ENCODE measurements at places on chromosomes 12 and 14.

DNA sequence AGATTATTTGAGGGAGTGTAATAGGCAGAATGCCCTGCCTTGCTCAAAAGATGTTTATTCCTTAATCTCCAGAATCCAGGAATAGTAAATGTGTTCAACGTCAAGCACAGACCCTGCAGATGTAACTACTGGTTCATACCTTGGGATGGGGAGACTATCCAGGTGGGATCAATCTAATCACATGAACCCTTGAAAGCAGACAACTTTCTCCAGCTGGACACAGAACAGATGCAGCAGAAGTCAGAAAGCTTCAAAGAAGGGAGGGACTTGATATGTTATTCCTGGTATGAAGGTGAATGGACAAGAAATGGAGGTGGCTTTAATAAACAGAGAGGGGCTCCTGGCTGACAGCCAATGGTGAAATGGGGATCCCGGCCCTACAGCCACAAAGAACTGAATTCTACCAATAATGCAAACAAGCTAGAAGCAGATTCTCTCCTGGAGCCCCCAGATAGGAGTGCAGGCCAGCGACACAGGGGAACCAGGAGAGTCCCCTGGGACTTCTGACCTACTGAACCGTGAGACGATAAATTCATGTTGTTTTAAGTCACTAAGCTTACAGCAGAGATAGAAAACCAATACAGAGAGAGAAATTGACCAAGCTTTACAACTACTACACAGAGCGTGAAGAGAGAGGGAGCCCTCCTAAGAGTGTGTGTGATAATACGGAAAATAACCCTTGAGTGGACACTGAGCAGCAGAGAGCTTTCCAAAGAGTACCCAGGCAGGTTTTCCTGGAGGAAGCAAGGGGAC, 133.5 kb upstream of the TMEM132C start:
- peak; percentile 63 for DNase-seq

DNA sequence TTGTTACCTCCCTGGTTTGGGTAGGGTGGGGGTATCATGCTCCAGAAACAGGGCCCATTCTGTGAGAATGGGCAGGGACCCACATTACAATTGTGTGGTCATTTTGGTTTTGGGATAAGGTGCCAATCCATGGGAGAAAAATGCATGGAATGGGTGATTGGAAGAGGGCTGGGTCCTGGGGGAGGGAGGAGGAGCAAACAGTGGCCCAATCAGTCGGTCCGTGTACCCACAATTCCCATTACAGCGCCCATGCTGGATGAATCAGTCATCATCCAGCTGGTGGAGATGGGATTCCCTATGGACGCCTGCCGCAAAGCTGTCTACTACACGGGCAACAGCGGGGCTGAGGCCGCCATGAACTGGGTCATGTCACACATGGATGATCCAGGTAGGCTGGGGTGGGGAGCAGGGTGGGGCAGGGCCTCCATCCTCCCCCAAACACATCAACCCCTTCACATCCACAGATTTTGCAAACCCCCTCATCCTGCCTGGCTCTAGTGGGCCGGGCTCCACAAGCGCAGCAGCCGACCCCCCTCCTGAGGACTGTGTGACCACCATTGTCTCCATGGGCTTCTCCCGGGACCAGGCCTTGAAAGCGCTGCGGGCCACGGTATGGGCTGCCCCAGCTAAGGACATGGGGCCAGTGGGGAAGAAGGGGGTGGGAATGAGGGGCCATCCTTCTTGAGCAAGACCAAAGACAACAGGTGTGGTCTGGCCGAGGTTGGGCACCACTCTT, 3.6 kb upstream of the TPI1 start:
- no peak for DNase-seq

DNA sequence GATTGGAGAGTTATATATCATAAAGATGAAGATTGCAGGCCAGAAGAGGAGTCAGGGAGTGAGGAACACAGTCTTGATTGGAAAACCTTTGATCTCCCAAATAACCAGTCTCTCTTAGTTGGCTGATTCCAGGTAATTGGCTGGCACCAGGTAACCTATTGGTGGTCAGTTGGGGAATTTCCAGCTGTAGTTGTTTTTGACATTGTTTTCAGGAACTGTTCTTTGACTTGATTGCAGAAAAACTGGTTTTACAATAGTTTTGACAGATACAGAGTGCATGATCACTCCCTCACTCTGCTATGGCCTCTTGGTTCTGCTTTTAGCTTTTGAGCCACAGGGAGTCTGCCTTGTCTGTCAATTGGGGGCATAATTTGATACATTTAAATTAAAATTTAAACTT, 71.6 kb downstream of the ZNF641 start:
- no peak for DNase-seq

GRCh38 chr12:107845980-107846659, 71.6 kb downstream of the ASCL4 start:
- no peak for DNase-seq

GRCh38 chr14:78598046-78598920, 428.1 kb downstream of the NRXN3 start:
- peak; percentile 74 for DNase-seq

DNA sequence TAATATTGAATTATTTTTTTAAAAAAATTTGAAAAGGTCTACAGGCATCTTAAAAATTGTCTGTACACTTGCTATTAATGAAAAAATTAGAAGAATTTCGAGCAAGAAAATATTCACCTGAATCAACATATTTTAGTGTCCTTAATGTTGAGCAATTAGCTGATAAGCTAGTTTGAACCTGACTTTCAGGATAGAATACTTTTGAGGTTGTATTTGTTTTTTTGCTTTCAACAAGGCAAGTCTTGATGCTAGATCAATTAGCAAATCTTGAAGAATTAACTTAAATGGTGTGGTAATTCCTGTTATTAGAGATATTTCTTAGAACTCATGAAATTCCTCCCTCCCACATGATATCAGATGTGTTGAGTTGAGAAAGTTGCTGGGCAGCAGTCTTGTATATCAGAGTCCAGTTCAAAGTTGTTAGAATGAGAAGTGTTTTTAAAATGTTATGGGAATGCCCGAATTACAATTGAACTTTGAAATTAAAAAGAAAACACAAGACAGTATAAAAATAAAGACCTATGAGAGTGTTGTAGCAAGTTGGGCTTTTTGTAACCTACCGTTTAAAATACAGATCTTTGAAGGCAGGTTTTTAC, 119.2 kb downstream of the TRMT5 start:
- no peak for DNase-seq

GRCh38 chr12:80792861-80793260, 76.1 kb downstream of the MYF5 start:
- no peak for DNase-seq

GRCh38 chr14:54906075-54906474, 3.4 kb upstream of the GCH1 start:
- DNase-seq = no peak

DNA sequence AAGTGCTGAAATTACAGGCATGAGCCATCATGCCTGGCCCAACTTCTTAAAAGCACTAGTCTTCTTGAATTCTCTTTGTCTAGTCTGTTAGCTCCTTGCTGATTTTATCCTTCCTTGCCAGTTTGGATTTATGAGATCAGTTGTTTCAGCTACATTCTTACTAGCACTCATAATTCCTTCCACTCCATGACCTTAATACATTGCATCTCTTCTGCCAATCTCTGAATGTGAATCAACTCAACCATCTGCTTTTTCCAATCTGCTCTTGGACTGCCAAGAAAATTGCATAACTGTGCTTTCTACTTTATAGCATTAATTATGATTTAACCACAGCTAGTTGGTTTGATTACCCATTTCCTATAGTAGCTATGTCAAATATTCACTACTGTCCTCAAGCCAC, 14.9 kb upstream of the HEATR5A start:
- DNase-seq = no peak

- peak; percentile 38 for DNase-seq
Observed at GRCh38 chr14:50599700-50600444, 39.9 kb downstream of the ATL1 start.

GRCh38 chr12:72493407-72493806, 221.2 kb downstream of the TRHDE start:
- no peak for DNase-seq

DNA sequence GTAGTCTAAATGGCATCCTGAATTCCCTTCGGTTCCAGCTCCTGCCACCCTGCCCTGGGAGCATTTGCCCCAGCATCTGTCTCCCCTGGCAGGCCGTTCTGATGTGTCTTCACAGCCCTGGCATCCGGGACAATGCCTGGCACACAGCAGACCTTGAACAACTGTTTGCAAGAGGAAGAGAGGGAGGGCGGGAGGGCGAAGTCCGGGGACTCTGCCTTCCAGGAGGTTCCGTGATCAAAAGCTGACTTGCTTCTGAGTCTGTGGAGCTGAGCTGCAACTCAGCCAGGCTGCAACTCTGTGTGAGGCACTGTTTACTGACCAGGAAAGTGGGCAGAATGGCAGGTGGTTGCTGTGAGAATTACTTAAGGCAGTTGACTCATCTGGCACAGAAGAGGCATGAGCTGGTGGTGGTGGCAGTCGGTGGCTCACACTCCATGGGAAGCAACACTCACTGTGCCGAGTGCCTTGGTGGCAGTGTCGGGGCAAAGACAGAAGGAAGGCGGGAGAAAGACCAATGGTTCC, 61.1 kb upstream of the DLK1 start:
- no peak for DNase-seq

- no peak for DNase-seq
Observed at GRCh38 chr12:64270411-64270810, 48.3 kb upstream of the KICS2 start.

GRCh38 chr12:3044141-3044630, 33.0 kb upstream of the TSPAN9 start:
- no peak for DNase-seq

DNA sequence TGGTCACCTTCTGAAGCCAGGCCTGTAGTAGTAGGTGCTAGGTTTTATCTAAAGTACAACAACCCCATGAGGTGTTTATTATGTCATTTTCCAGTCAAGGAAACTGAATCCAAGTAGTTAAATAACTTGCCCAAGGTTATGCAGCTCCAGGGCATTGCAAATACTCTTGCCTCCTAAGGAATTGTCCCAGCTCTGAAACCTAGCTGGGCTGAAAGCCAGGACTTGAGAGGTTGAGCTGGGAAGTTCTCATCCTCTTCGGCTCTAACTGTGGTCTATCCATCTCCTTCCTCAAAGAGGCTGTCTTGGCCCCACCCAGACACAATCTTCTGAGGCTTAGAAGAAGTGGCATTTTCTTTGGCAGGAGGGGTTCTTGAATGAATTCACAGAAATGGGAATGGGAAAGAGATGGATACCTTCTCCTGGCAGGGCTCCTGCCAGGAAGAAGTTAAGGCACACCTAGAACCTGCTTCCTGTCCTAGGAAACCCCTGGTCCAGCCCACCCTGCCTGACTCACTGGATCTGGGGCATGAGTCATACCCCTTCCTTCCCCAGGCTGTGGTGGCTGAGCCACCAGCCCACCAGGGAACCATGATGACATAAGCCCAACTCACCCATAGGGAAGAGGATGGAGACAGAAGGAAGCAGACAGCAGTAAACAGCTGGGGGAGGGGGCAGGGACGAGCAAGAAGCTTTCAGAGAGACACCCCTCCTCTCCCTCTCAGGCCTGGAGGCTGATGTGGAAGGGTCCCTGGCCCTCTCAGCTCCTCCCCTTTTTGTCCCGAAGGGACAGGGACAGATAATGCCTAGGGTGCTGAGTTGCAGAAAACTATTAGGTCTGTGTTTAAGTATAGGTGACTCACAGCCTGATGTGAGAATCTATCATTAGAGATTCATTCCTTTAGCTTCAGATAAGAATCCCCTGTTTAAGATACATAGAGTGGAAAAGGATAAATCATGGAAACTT, 2.1 kb upstream of the PLEK2 start:
- DNase-seq = no peak

DNA sequence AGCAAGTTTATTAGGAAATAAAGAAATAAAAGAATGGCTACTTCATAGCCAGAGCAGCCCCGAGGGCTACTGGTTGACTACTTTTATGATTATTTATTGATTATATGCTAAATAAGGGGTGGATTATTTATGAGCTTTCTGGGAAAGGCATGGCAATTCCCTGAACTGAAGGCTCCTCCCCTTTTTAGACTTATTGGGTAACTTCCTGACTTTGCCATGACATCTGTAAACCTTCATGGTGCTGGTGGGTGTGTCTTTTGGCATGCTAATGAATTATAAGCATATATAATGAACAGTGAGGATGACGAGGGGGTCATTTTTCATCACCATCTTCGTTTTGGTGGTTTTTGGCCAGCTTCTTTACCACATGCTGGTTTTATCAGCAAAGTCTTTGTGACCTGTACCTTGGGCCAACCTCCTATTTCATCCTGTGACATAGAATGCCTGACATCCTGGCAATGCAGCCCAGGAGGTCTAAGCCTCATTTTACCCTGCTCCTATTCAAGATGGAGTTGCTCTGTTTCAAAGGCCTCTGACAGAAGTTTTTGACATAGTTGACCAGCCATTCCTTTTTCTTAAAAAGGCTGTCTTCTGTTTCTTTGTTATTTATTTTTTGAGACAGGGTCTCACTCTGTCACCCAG, 11.1 kb upstream of the PTGES3 start:
- no peak for DNase-seq

- DNase-seq = no peak
Observed at GRCh38 chr14:74400919-74401503, 25.0 kb downstream of the SYNDIG1L start.

DNA sequence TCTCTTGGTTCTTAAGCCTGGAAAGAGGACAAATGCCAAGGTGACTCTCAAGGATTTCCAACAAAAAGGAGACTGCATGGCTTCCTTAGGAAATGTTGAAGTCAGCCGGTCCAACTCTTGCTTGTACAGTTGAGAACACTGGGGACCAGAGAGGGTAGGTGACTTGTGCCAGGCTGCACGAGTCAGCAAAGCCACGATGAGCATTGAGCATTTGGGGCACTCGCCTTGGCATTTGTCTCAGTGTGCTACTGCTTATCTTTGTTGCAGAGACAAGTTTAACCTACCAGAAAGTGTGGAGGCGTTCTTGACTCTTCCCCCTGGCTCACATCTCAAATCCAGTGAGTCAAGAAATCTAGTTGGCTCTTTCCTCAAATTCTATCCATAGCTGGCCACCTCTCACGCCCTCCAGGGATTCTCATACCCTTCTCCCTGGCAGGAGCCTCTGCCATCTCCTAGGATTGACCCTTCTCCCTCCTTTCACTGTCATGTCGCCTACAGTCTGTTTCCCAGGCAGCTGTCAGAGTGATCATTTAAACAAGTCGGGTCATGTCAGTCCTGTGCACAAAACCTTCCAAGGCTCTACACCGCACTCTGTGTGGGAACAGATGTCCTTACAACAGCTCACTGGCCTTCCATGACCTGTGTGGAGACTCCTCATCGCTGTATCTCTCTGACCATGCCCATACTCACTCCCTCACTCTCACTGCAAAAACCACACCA, 17.2 kb upstream of the KRT83 start:
- DNase-seq = no peak

DNA sequence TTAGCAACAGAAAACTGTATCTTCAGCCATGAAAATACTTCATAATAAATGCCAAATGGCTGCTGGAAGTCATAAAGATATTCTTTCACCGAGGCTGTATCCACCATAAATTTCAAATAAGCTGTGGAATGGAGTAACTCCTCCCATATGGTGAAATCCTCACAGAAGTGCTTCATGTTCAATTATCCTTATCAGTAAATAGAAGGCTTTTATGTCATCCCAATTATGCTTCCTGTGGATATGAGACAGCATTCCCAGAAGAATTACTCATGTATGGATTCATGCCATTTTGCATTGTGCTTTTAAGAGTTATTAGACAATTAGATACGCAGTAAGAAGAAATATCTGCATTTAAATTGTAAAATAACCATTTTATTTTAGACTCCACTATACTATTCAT, 99.0 kb downstream of the RTN1 start:
- peak; percentile 78 for DNase-seq

- no peak for DNase-seq
Observed at GRCh38 chr12:116415408-116416108, 138.1 kb upstream of the MED13L start.

- no peak for DNase-seq
Observed at GRCh38 chr14:95478309-95478708, 38.1 kb downstream of the SYNE3 start.

- no peak for DNase-seq
Observed at GRCh38 chr12:108235197-108235984, 103.7 kb downstream of the CMKLR1 start.
